ENCODE measurements at places on chromosomes 7 and 10.

GRCh38 chr7:129719980-129720732 is 108.6 kb downstream of the NRF1 start:
- DNase-seq, result peak; percentile 86

DNA sequence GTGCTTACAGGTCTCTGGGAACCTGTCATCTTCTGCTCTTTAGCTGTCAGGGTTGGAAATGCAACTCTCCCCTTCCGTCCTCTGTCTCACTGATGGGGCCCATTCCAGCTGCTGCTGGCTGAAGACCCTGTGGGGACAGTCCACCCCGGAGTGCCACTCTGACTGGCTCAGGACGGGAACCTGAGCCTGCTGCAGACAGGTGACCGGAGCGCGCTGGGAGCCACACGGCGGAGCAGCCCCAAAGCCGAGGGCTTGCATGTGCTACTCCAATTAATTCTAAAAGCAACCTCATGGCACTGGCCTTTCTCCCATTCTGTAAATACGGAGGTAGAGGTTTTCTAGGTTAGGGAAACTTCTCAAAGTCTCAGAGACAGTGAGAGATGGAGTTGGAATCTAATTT is 223.5 kb upstream of the PITRM1 start:
- DNase-seq, result no peak

DNA sequence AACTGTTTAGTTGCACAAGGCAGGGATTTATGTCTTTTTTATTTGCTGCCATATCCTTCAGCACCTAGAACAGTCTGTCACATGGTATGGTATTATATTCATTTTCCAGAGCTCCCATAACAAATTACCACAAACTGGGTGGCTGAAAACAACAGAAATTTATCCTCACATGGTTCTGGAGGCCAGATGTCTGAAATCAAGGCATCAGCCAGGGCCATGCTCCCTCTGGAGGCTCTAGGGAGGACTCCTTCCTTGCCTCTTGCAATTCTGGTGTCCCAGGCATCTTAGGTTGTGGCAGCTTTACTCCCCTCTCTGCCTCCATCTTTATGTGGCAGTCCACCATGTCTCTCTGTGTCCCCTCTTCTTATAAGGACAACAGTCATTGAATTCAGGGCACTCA is 43.1 kb downstream of the MET start:
- peak; percentile 14 for DNase-seq

GRCh38 chr7:16211402-16211925 is 209.9 kb downstream of the CRPPA start:
- DNase-seq, result no peak

GRCh38 chr7:16960337-16960965 is 78.7 kb upstream of the AGR3 start:
- no peak for DNase-seq

GRCh38 chr10:35520996-35521395 is 84.1 kb upstream of the GJD4 start:
- no peak for DNase-seq

DNA sequence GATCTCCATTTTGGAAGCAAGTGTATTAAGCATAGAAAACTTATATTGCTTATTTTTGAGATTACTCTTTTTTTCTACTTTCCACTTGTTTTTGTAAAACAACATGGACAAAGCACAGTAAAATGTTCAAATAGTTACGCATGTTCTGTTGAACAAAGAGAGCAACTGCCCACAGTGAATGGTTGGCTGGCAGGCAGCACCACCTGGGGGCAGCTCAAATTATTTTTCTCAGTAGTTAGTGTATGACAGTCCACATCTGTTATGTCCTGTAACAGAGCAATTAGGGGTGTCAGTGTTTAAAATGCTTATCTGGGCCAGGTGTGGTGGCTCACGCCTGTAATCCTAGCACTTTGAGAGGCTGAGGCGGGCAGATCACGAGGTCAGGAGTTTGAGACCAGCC is 46.1 kb upstream of the CACUL1 start:
- DNase-seq, result peak; percentile 72

DNA sequence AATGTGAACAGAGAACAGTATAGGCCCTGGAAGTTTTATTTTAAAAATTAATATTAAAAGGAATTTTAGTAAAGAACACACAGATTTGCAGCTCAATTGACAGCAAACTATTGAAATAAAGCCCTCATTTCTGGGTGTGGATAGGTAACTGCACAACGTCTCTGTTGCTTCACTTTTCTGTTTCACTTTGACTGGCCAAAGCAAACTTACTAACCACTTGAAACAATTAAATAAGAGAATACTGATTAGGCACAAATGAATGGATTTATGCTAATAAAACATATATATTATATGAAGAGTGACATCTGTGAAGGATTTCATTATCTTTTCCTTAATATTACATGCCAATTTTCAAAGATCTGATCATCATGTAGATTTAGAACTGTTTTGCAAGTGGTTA is 11.9 kb downstream of the ZNF804B start:
- DNase-seq, result no peak

- DNase-seq, result no peak
These were observed 444.0 kb upstream of the NFE2L3 start for GRCh38 chr7:25707768-25708620.

DNA sequence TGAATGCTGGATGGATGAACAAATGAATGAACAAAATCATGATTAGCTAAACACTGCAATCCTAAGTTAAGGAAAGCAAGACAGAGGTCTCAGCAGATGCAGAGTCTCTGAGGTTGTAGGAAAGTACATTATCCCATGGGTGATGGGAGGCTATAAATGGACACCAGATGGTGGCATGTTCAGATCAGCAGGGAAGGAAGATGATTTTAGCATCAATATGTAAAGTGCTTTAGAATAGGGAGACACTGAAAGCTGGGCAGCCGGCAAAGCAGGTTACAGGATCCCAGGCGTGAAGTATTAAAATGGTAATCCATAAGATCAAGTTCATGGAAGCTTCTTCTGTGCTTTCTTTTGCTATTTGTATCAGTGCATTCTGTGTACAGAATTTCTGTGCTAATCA is 7.9 kb upstream of the RAPGEF5 start:
- DNase-seq, result peak; percentile 33

GRCh38 chr10:83545901-83546391 is 593.4 kb upstream of the GHITM start:
- peak; percentile 13 for DNase-seq

DNA sequence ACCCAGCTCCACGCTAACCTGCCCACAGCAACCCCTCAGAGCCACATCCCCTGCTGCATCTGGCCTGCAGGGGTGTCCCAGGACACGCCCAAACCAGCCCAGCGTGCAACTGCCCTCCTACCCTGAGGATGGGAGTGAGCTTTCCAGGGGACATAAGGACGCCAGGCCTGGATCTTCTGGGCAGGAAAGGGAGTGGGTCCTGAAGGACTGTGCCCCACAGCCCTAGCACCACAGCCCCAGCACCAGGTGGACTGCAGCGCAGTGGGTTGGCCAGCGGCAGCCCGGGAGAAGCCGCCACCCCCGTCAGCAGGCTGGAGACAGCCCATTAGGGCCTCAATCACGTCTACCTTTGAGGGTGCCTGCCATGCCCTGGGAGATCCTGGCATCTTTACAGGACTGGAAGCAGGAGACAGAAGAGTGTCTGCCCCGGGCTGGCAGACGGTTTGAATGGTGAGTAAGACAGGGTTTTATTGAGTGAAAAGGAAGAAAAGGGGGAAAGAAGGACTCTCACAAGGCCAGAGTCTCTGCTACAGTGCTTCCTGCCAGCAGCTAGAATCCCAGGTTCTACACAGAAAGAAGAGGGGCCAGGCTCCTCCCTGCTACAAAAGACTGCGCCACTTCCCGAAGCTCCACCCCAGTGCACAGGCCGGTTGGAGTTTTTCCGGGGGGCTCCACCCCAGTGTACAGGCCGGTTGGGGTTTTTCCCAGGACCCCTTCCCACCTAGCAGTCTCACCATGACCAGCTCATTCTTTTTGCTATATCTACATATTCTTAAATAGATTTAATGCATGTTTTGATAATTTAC is 69.8 kb upstream of the KCTD7 start:
- DNase-seq, result peak; percentile 39

- no peak for DNase-seq
These were observed 21.0 kb upstream of the CSGALNACT2 start for GRCh38 chr10:43117031-43117776.

DNA sequence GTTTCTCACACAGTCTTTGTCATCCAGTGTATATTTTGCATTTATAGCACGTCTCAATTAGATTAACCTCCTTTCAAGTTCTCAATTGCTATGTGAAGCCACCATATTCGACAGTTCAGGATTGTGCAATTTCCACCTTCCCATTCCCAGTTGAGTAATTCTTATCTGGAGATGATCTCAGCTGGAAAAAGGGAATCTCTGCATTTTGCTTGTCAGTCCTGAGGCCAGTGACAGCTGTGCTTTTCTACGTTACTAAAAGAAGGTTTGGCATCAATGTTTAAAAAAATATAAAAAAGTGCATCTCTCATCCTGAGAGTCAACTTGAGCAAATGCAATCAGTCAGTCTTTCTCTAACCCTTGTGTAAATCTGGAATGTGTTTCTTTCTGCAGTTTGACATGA is 247.7 kb downstream of the PRKG1 start:
- no peak for DNase-seq

- DNase-seq, result no peak
These were observed 127.7 kb upstream of the AOAH start for GRCh38 chr7:36852017-36852416.

DNA sequence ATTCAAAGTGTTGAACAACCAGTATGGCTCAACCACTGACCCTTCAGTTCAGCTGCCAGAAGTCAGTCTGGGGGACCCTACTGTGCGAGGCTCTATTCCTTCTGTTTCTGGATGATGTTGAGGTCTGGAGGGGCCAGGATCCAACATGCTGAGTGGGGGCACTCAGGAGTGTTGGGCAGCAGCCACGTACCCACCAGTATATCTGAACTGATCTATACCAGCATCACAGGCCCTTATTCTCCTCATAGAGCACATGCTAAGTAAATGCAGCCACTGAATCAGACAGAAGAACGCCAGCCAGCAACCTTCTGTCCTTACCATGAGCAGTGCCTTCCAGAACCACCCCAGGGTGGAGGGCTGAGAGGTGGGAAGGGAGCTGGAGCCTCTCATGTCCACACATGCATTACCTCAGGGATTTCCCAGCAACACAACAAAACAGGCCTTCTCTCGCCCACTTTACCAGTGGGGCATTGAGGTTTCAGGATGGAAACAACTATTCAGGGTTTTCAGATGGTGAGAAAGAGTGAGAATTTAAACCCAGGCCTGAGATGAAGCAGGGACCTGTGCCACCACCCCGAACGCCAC is 6.8 kb upstream of the MSMB start:
- peak; percentile 48 for DNase-seq

DNA sequence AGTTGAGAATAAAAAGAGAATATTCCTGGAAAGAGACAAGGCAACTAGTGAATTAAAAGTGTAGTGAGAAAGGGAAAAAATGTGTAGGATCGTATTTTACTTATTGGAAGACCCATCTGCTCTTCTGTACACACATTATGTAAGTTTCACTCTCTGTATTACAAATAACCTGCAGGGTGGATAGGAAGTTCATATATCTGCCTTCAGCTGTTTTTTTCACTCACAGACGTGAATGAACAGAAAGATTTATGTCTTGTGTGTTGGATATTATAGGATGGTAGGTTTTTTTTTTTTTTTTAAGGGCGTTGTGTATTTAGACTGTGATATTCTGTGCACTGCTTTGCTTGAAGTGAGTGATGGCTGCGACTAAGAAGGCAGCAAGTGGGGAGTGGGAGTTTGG is 266.5 kb downstream of the AUTS2 start:
- no peak for DNase-seq

DNA sequence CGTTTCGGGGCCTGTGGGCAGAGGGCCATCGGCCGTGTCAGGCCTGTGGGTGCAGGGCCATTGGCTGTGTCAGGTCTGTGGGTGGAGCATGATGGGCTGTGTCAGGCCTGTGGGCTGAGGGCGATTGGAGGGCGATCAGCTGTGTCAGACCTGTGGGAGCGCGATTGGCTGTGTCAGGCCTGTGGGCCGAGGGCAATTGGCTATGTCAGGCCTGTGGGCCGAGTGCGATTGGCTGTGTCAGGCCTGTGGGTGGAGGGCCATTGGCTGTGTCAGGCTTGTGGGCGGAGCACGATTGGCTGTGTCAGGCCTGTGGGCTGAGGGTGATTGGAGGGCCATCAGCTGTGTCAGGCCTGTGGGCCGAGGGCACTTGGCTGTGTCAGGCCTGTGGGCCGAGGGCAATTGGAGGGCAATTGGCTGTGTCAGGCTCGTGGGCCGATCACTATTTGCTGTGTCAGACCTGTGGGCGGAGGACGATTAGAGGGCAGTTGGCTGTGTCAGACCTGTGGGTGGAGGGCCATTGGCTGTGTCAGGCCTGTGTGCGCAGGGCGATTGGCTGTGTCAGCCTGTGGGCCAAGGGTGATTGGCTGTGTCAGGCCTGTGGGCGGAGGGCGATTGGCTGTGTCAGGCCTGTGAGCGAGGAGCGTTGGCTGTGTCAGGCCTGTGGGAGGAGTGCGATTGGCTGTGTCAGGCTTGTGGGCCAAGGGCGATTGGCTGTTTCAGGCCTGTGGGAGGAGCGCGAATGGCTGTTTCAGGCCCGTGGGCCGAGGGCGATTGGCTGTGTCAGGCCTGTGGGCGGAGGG is 54.1 kb downstream of the DYNC2I1 start:
- no peak for DNase-seq

- DNase-seq, result no peak
These were observed 168.3 kb downstream of the UBE2H start for GRCh38 chr7:129784437-129784782.

GRCh38 chr10:34969171-34969570 is 121.0 kb downstream of the CUL2 start:
- no peak for DNase-seq

DNA sequence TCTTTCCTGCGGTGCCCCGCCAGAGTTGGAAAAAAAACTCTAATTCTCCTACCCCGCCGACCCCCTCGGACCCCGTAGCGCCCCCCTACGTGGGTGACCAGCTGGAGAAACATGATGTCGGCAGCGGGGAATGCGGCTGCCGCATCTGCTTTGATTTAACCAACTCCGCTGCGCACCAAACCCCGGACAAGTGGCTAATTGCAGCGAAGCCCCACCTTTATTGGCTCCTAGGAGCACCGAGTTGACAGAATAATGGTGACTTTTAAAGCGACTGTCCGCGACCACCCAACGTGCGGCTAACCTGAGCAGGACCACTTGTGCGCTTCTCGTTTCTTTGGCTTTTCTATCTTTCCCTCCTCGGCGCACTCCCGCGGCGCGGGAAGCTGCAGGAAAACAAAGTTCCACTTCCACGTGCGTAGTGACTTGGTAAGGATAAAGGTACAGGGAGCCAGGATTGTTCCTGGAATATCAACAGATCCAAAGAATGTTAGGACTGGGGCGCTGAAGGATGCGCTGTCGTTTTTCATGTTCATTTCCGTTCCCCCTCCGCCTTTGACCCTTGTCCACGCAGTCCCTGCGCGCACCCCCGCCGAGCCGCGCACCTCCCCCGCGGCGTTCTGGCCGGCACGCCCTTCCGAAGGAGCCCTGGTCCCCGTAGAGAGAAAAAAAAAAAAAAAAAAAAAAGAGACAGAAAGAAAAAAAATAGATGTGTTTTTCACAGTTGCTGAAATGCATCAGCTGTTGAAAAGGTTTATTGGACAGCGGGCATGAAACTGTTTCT is 1.4 kb downstream of the WNT16 start:
- DNase-seq, result peak; percentile 71
